Activated CD8-positive, alpha-beta memory T cell treated with anti-CD3 and anti-CD28 coated beads, Interleukin-2, amount 10 ng/mL, durations not matched to agents 7 days and 5 days (primary cell): ENCODE measurements at places on chromosomes 16 and 17. TPM values are rescaled to one million over a fixed set of nuclear protein-coding genes. Genes with fewer than 3 reads are reported as not detected.

DNA sequence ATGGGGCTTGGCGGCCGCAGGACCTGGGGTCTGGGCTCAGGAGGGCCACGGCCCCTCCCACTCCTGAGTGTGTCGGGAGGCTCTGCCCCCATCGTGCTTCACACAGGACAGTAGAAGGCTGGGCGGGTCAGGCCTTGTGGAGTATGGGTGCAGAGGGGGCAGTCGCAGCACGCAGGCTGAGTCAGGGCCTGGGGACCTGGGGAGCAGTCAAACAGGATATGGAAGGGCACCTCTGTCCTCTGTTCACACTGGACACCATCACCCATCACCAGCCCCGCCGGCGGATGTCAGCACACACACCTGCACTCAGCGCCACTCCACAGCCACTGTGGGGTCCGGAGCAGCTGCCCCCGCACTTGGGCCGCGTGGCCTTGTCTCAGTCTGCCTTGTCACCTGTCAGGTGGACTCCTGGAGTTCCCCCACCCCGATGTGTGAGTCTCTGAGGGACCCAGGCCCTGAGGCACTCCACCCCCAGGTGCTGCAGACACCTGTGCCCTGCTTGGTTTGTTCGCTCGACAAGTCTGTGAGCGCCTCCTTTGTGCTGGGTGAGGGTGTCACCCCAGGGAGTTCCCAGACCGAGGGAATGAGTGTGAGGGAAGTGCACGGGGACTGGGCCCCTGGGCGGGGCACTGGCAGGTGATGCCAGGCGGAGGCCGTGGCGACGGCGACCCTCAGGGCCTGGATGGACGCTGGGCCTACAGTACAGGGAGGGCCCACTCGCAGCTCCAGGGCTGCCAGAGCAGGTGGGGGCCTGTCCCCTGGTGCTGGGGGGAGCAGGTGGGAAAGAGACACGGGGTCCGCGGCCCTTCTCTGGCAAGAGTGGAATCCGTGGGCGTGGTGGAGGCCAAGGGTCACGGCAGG, 31.7 kb downstream of the ZFPM1 start:
- no peak for DNase-seq
- H3K4me3 ChIP-seq: no peak overlapping the region
- peaks cover 1% of the 10 kb centered on the region for H3K36me3 ChIP-seq
- no peak overlapping the region for H3K27ac ChIP-seq
- H3K4me1 ChIP-seq: peaks cover 4% of the 10 kb centered on the region

GRCh38 chr17:49496183-49496866, 1.2 kb downstream of the NGFR start:
- peaks cover 80% of the 10 kb centered on the region for H3K27me3 ChIP-seq
- H3K36me3 ChIP-seq: no peaks in the 10 kb centered on the region
- H3K4me1 ChIP-seq: peaks cover 22% of the 10 kb centered on the region
- DNase-seq: peak; percentile 86

DNA sequence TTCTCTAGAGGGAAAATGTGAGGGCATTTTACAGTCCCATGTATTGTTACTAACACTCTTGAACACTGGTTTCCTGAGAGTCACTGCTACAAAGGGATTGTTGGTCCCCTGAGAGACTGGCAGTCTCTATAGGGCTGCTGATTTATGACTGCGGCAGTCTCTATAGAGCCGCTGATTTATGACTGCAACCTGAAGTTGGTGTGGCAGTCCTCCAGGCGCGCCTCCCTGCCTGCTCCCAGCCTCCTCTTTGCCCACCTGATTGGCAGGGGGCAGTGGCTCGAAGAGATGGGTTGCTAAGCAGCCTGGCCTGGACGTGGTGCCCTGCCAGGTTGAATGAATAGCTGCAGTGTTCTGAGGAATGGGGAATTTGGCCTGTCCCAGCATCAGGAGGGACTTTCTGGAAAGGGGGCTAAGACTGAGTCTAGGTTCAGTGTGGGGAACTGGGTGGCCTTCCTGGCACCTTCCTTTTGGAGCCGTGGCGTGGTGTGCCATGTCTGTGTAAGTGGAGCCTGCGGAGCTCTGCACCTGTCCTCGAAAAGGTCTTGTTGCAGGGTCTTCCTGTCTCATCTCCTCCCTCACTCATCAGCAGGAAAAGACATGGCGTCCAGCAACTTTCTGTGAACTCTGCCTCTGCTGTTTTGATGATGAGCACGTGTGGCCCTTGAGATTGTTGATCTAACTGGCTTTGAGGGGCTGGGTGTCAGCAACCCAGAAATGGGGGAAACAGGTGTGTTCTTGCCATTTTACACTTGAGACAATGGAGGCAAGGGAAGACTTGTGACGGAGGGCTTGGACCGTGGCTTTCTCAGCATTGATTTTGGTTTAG, 24.9 kb downstream of the SAP30BP start:
- H3K27me3 ChIP-seq: no peaks in the 10 kb centered on the region
- no peak overlapping the region for H3K4me3 ChIP-seq
- peaks cover 42% of the 10 kb centered on the region for H3K4me1 ChIP-seq
- DNase-seq: no peak
- H3K27ac ChIP-seq: peak overlapping the region; percentile 69
- H3K36me3 ChIP-seq: peaks cover 9% of the 10 kb centered on the region

The NHLRC4 gene
- total RNA-seq: 0.94 TPM

- H3K4me3 ChIP-seq: no peak overlapping the region
- no peak overlapping the region for H3K27ac ChIP-seq
- no peaks in the 10 kb centered on the region for H3K4me1 ChIP-seq
- H3K27me3 ChIP-seq: no peaks in the 10 kb centered on the region
- H3K36me3 ChIP-seq: no peaks in the 10 kb centered on the region
- DNase-seq: no peak
These were observed 35.1 kb upstream of the SREBF1 start for GRCh38 chr17:17871913-17872312.

The KCNAB3 gene
- total RNA-seq: 6.7 TPM

DNA sequence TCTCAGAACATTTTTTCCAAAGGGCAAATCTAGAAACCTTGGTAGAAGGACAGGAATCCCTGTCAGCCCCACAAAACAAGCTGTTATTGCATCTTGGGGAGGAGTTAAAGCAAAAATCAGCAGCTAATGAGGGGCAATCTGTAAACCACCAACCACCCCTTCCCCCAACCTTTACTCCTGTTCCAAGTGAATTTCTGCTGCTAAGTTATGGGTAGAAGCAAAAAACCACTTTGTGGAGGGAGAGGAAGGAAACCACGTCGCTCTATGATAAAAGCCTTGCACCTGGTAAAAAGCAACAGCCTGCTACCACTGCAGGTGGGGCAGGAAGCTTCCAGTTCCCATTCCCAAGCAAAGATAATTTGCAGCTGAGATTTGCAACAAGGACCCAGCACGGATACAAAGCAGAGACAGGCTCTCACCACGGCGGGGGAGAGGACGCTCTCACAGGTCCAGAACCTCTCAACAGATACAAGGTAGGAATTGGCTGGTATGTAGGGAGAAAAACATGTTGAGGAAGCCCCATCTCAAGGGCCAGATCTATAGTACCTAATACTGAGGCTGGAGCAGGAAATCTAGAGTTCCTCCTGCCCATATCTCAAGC, 10.7 kb downstream of the ABCA8 start:
- no peak overlapping the region for H3K4me3 ChIP-seq
- H3K27me3 ChIP-seq: no peaks in the 10 kb centered on the region
- no peak overlapping the region for H3K27ac ChIP-seq
- H3K4me1 ChIP-seq: no peaks in the 10 kb centered on the region
- no peaks in the 10 kb centered on the region for H3K36me3 ChIP-seq
- no peak for DNase-seq

GRCh38 chr16:61295311-61295710, 740.9 kb downstream of the CDH8 start:
- H3K36me3 ChIP-seq: no peaks in the 10 kb centered on the region
- no peaks in the 10 kb centered on the region for H3K27me3 ChIP-seq
- no peaks in the 10 kb centered on the region for H3K4me1 ChIP-seq
- no peak overlapping the region for H3K27ac ChIP-seq

The ADAD2 gene
- total RNA-seq: not detected

DNA sequence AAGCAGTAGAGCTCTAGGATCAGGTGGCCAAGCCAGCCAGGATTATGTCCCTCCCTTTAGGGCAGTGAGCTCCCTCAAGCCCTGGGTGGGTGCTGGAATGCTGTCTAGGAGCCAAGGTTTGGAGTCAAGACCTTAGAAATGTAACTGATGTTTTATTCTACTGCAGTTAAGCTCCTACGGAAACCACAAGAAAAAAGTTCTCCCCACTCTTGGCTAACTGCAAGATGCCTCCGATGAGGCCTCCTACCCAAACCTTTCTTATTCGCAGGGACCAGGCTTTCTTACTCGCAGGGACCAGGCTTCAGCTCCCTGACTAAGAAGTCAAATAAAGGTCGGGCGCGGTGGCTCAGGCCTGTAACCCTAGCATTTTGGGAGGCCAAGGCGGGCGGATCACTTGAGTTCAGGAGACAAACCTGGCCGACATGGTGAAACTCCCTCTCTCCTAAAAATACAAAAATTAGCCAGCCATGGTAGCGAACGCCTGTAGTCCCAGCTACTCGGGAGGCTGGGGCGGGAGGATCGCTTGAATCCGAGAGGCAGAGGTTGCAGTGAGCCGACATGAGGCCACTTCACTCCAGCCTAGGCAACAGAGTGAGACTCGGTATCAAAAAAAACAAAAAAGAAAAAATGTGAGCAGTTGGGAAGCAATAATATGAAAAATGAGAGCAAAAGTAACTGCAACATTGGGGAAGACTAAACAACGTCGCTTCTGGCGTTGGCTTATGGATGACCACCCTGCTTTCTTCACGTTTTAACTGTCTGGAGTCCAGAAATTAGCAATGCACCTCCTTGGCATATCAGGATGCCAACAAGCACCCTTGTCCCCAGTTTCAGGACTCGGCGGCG, 31.7 kb upstream of the ARL4D start:
- peak overlapping the region; percentile 90 for H3K4me3 ChIP-seq
- H3K4me1 ChIP-seq: peaks cover 43% of the 10 kb centered on the region
- no peaks in the 10 kb centered on the region for H3K36me3 ChIP-seq

DNA sequence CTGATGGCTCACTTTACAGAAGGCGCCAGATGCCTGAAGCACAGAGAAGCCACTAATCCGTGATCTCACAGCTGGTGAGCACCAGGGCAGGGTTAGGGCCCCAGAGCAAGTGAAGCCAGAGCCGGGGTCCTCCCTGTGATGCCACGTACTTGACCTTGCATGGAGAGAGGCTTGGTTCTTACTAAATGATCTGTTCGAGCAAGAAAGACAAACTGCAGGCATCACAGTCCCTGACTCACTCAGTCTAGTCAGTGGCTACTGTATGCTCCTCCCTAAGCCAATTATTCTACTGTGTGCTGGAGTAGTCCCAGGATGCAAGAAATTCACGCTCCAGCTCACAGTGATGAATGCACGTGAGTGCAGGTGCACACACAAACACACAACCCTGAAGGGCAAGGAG, 55.4 kb downstream of the SDK2 start:
- peaks cover 47% of the 10 kb centered on the region for H3K4me1 ChIP-seq
- H3K27me3 ChIP-seq: no peaks in the 10 kb centered on the region
- no peak for DNase-seq
- H3K4me3 ChIP-seq: no peak overlapping the region
- no peak overlapping the region for H3K27ac ChIP-seq

The PIEZO1 gene
- total RNA-seq: 269 TPM

DNA sequence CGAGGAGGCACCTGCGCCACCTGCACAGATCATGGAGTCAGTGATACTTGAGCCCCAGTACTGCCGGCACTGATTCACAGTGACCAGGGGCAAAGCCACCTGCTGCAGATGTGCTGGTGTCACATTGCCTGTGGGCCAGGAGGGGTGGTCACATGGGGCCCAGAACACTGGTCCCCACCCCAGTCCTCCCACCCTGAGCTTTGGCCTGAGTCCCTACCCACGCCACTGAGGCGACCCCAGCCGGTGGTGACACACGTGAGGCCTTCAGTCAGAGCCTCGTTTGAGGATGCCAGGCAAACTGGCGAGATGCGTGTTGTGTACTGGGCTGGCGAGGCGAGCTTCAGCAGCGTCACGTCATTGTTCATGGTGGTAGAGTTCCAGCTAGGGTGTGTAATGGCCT, 1.5 kb downstream of the CTRL start:
- H3K27ac ChIP-seq: no peak overlapping the region
- H3K4me1 ChIP-seq: peaks cover 11% of the 10 kb centered on the region
- H3K4me3 ChIP-seq: no peak overlapping the region
- DNase-seq: peak; percentile 41
- peaks cover 17% of the 10 kb centered on the region for H3K36me3 ChIP-seq

The KRTAP4-9 gene
- not detected for total RNA-seq

The EFCAB13 gene
- 9.1 TPM for total RNA-seq

DNA sequence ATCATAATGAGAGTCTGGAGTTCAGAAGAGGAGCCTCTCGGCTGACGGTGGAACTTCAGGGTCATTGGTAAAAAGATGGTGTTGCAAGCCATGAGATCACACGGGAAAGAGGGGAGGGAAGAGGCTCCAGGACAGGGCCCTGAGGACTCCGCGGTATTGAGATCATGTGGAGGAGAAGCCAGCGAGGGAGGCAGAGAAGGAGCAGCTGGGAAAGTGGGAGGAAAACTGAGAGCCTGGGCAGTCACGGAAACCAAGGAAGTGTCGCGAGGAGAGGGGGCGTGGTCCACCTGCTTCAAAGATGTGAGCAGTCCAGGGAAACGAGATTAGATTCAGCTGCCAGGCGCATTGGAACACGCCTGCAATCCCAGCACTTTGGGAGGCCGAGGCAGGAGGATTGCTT, 27.7 kb upstream of the SBK1 start:
- H3K27ac ChIP-seq: no peak overlapping the region
- peaks cover 17% of the 10 kb centered on the region for H3K4me1 ChIP-seq
- no peak overlapping the region for H3K4me3 ChIP-seq
- H3K36me3 ChIP-seq: no peaks in the 10 kb centered on the region

DNA sequence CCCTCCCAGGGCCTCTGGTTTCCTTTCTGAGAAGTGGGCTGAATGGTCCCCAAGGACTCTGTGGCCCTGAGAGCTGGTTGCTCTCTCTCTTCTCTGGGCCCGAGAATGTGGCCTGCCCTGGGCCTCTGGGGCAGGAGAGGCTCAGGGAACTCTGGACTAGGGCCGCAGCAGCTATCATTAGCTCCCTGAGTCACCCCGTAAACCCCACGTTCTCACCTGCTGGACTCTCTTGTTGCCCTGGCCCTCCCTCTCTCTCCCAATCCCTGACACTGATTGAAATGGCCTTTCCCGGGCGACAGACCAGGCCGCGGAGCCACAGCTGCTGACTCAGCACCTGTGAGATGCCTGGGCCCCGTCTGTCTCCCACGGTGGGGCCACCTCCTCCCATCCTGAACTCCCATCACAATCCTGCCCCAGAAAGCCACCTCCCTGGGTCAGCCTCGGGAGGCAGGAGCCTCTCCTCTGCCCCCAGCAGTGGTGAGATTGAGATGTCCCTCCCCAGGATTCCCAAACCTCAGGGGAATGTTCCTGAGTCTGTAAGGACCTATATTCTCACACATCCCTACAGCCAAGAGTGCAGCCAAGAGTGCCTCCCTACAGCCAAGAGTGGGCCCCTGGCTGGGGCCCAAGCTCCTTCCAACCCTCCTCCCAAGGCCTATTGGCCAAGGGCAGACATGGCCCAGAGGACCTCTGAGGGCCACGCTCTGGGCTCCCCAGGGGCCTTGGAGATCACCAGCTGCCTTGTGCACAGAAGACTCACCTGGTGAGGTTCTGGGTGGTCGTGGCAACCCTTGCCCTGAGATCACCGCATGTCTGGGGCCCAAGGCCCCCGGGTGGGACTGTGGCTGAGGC, 470 bp downstream of the TRPV3 start:
- H3K36me3 ChIP-seq: no peaks in the 10 kb centered on the region
- H3K27me3 ChIP-seq: peaks cover 3% of the 10 kb centered on the region
- no peak overlapping the region for H3K27ac ChIP-seq
- peaks cover 23% of the 10 kb centered on the region for H3K4me1 ChIP-seq
